ENCODE measurements at places on chromosomes 13 and 19.

GRCh38 chr19:33437393-33437820 lies 63.9 kb downstream of the CEBPG start:
- no peak for DNase-seq

DNA sequence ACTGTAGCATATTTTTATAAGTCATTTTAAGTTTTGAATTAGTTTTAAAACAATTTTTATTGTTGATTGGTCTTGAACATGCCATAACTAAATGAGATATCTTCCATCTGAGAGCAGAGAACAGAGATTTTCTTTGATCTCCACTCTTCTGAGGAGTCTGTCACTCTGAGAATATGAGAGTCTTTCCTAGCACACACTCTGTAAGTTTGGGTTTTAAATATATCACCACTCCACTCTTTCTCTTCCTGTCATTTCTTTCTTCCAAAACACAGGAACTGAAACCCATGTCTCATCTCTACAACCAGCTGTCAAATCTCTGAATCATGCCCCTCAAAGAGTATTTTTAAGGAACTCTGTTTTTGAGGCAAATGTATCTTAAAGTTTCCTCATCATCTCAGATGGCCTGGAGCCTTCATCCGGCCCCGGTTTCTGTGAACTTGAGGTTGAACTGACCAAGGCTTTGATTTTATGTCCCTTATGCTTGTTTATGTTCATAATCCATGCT lies 698.2 kb upstream of the SGCG start:
- no peak for DNase-seq

DNA sequence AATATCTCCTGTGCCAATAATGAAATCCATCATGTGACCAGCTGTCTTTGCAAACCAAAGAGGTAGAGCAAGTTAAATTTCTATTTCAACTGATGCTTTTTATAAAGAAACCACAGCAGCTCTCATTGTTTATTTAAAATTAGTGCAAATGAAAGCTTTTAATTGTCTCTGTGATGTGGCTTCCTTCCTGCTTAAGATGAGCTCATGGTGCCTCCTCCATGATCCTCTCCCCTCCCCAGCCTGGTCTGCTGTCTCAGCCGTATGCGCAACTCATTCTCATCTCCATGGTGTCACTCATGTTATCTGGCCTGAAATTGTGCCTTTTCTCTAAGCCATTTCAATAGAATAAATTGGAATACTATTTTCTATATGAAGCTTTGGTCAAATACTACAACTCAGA lies 270.6 kb downstream of the FGF14 start:
- DNase-seq: no peak

DNA sequence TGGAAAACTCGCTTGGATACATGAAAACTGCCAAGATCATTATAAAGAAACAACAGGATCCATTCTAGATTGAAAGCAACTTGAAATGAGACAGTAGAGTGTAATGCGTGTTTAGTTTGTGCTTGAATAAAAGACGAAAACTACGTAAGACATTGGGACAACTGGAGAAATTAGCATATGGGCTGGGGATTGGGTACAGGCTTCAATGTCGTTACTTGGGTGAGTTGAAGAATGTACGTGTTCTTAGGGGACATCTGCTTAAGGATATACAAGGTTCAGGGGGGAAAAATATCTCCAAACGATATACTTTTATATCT lies 471 bp upstream of the ERVK3-1 start:
- DNase-seq: no peak

GRCh38 chr13:80239116-80239515 lies 101.8 kb downstream of the SPRY2 start:
- DNase-seq: no peak

DNA sequence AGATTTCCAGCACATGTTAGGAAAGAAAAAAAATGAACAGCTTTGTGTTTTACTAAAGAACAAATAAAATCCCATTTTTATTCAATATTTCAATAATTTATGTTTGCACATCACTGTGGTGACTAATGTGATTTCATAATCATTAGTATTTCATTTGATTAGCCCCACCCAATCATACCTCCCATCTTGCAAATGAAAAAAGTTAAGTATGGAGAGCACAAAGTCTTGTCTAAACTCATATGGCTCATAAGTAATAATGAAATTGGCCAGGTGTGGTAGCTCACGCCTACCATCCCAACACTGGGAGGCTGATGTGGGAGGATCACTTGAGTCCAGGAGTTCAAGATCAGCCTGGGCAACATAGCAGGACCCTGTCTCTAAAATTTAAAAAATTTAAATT lies 3.8 kb downstream of the ZNF490 start:
- DNase-seq: no peak

- DNase-seq: no peak
Observed at GRCh38 chr19:45442778-45443461, 19.2 kb upstream of the ERCC1 start.

DNA sequence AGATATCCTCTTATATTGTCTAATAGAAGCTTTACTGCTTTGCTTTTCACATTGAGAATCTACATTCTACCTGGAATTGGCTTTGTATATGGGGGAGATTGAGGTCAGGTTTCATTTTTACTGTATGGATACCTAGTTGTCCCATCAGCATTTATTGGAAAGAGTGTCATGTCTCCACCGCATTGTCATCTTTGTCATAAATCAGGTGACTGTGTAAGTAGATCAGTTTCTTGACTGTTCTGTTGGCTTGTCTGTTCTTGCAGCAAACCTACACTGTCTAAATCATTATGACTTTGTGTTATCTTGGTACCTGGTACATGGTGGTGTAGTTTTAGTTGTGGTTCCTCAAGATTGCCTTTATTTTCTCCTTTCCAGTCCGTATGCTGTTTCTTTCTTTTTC lies 5.8 kb downstream of the URI1 start:
- no peak for DNase-seq

DNA sequence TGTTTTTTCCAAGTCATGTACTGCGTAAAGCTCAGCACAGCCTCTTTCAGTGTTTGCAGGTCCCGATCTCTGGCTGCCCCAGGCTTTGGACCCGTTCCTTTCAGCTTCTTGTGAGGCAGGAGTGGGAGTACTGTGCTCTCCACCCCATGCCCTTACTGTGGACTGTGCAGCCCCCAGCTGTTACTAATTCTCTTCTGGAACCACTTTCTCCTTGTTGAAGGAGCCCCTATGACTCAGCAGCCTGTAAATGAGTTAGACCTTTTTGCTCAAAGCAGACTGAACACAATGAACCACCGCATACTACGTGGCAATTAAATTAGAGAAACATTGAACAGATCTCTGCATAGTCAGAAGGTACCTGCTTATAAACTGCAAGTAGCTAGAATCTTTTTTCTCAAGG lies 39.0 kb downstream of the SERTM1 start:
- DNase-seq: no peak

GRCh38 chr13:23567906-23568460 lies 2.2 kb upstream of the TNFRSF19 start:
- DNase-seq: no peak

DNA sequence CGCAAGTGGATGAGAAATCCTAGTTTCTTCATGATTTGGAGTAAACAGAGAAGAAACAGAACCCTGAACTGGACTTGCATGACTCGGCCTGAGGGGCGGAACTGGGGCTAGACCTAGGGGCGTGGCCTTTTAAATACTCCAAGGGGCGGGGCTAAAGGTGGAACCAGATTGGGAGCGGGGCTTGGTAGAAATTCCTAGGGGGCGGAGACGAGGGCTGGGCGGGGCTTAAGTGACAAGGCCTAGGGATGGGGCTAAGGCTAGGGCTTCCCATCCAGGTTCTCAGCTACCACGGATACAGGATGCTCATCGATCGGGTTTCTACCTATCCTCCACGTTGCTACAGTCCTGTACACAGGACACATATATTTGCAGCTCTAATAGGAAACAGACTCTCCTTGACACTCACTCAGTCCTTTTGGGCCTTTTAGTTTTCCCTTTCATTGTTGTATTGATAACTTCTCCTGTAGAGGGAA lies 372 bp upstream of the ZNF699 start:
- DNase-seq: no peak

DNA sequence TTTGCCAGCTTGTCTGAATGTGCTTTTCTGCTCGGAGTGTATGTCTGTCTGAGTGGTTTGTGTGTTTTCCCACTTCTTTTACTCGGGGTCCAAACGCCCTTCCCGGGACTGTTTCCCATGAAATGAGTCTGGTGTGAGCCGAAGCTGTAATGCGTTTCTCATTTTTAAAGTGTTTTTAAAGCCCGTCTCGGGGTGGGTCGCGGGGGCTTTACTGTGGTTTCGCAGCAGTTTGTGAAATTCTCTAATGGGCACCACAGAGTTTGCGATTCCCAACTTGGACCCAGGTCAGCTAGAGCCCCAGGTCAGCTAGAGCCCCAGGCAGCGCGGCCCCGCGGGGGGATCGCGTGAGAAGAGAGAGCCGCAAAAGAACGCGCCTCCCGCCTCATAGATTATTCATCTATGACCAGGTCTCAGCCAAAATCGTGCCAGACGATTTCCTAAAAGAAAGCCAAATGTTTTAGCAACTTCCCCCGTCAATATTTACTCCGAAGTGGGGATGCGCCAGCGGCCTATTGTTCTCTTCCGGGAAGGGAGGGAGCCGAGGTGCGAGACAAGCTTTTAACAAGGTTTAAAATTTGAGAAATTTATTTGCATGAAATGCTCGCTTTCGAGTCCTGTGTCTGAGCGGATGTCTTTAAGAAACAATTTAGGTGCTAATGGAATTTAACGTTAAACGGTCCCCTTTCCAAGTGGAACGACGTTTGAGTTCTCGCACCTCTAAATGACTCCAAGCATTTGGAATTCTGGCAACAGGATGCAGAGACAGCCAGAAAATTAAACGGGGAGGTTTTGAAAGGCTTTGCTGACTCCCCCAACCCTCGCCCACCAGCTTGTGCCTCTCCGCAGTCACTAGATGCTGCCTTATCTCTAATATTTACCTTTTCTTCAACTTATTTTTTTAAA lies 2.2 kb downstream of the ZIC2 start:
- no peak for DNase-seq

GRCh38 chr19:3361384-3362216 lies 4.8 kb upstream of the NFIC start:
- DNase-seq: no peak

DNA sequence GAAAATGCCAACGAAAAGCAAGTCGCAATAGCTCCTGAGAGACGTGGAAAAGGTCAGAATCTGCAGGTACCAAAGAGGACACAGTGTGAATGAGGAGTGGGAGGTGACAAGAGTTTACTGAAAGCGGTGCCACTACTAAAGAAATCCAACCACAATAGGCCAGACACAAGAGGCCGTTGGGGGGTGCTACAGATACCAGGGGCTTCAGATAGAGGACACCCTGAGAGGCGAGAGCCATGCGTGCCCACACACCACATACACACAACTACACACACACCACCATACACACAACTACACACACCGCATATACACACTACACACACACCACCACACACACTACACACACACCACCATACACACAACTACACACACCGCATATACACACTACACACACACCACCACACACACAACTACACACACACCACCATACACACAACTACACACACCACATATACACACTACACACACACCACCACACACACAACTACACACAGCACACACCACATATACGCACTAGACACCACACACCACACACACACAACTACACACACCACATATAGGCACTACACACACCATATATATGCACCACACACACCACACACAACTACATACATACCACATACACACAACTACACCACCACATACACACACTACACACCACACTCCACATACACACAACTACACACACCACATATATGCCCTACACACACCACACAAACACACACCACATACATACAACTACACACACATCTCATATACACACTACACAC lies 28.5 kb downstream of the CRYL1 start:
- DNase-seq: no peak

DNA sequence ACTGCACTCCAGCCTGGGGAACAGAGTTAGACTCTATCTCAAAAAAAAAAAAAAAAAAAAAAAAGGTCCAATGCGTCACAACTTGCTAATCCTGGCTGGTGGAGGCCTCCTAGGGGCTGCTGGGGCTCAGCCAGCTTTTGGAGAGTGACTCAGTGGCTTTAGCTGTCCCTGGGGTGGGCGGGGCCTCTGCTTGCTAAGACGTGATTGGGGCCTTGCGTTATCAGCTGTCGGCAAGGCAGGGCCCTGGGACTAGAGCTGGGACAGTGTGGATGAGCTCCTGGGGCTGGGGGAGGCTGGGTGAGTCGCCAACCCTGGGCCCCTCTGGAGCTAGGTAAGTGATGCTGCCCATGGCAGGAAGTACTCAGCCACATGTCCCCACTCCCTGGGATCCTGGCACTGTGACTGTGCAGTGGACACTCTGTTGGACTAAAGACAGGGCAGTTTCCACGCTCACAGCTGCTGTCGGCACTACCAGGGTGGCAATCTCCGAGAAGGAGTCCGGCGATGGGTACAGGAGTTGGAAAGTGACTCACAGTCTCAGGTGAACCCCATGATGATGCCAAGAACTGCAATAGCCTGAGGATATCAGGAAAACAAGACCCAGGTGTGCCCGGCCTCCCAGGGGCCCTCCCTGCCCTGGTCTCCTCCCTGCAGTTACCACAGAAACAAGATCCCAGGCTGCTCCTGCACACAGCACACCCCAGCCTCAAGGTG lies 32.2 kb downstream of the F2RL3 start:
- DNase-seq: no peak

GRCh38 chr19:38387550-38388348 lies at the start of gene GGN:
Gene GGN, minus strand, starts transcription at chr19:38388034. Its CDS starts 773 bp downstream, at chr19:38387261.
- peak; percentile 53 for DNase-seq

DNA sequence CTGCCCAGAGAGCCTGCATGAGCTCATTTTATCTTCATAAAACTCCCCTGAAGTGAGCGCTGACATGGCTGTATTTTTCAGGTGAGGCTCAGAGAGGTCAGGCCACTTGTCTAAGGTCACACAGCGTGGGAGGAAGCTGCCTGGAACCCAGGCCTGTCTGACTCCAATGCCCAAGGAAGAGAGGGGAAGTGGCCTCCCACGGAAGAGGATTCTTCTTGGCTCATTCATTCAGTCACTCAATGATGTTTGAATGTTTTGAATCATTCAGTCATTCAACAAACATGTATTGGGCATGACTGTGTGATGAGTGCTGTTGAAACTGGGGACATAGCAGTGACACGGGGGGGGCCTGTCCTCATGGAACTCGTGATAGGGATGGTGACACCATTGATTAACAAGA lies 12.0 kb downstream of the ACTL9 start:
- DNase-seq: no peak

DNA sequence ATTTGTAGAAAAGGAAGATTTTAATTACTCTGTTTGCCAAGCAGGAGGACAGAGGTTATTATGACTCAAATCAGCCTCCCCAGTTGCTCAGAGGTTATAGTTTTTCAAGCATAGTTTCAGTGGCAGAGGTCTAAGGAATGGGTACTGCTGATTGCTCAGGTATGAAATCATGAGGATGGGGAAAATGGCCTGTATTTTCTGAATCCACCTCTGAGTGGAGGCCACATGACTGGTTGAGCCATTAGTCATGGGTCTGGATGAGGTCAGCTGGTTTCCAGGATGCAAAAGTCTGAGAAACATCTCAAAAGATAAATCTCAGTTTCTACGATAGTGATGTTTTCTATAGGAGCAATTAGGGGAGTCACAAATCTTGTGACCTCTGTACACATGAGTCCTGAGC lies 62.8 kb upstream of the CEACAM8 start:
- DNase-seq: no peak

- no peak for DNase-seq
Observed at GRCh38 chr13:24313439-24313838, 4.1 kb downstream of the C1QTNF9 start.

Measured in stimulated activated CD8-positive, alpha-beta memory T cell treated with anti-CD3 and anti-CD28 coated beads, Interleukin-15, amount 100 ng/mL, for 24 hours (primary cell).